SIG-M5 (cell line): ENCODE measurements at places on chromosomes 2 and 18.

DNA sequence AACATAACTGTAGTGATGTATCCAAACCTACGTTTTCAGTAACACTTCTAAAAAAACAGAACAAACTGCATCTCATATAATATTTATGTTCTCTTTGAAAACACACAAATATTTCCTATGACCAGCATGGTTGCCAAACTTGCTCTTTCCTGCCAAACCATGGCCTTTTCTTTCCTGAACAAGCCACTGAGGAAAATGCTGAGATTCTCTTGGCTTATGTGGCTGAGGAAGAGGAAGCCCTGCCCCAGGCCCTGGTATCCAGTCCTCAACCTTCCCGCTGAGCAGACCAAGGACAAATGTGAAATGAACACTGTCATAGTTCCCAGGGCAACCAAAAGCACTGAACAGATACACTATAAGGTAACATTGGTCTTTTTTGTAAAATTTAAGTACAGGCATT lies 35.9 kb upstream of the NARS1 start:
- DNase-seq: no peak

DNA sequence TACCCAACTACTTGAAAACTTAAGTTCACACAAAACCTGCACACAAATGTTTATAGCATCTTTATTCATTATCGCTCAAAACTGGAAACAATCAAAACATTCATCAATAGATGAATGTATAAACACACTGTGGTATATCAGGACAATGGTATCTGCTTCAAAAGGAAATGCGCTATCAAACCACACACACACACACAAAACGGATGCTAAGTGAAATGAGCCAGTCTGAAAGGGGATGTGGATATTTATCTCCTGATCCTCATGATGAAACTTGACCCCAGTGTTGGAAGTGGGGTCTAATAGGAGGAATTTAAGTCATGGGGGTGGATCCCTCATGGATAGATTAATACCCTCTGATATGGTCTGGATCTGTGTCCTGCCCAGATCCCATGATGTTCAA lies 22.0 kb downstream of the PDCL3 start:
- no peak for DNase-seq

- DNase-seq: no peak
Observed at GRCh38 chr18:53935803-53936202, 288.7 kb downstream of the MBD2 start.

- DNase-seq: no peak
Observed at GRCh38 chr2:196075196-196075595, 6.6 kb upstream of the DNAH7 start.

- DNase-seq: no peak
Observed at GRCh38 chr18:8615397-8616027, 6.3 kb downstream of the RAB12 start.

DNA sequence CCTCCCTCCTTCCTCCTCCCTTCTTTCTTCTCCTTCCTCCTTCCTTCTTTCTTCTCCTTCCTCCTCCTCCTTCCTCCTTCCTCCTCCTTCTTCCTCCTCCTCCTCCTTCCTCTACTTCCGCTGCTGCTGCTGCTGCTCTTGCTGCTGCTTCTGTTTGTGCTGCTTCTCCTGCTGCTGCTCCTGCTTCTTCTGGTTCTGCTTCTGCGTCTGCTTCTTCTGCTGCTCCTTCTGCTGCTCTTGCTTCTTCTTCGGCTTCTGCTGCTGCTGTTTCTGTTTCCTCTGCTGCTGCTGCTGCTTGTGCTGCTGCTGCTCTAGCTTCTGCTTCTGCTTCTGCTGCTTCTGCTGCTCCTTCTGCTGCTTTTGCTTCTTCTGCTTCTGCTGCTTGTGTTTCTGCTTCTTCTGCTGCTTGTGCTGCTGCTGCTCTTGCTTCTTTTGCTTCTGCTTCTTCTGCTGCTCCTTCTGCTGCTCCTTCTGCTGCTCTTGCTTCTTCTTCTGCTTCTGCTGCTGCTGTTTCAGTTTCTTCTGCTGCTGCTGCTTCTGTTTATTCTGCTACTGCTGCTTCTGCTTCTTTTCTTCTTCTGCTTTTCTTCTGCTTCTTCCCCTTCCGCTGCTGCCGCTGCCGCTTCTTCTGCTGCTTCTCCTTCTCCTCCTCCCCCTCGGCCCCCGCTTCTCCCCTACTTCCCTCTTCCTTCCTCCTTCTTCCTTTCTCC lies 8.6 kb downstream of the SNRNP27 start:
- peak; percentile 88 for DNase-seq
